ENCODE measurements at places on chromosomes 4 and X.

DNA sequence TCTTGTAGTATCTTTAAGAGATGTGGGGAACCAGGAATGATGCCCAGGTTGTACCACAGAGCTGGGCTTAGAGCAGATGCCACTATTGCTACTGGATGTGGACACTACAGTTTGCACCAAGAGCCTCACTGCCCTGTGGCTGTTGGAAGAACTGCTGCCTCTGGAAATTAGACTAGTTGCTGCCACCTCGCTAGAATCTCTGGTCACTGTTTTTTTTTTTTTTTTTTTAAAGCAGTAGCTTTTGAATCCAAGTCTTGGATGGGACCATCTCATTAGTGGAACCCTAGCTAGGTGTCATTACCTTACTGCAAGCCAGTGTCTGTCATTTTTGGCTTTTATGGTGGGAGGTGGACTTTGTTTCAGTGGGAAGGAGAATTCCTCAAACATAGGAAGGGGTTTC lies 105.5 kb downstream of the ARHGAP10 start:
- no peak for DNase-seq

DNA sequence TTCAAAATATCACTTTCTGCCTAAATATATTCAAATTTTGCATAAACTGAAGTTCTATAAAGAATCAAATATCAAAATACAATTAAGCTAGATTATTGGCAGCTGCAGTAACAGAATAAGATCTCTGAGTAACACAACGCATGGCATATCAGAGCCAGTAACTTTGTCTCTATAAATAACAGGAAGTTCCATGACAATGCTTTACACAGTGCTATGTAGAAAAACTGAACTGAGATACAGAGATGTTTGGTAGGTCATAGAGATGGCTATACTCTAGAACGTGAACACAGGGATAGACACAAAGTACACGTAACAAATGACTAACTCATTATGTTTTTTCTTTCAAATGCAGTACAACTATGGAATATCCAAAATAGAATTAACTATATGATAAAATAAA lies 18.2 kb downstream of the UBE2D3 start:
- DNase-seq, result no peak

- no peak for DNase-seq
Measured at GRCh38 chr4:55539658-55540057, 7.1 kb downstream of the CLOCK start.

- no peak for DNase-seq
Measured at GRCh38 chr4:7515390-7515902, 80.7 kb upstream of the PSAPL1 start.

DNA sequence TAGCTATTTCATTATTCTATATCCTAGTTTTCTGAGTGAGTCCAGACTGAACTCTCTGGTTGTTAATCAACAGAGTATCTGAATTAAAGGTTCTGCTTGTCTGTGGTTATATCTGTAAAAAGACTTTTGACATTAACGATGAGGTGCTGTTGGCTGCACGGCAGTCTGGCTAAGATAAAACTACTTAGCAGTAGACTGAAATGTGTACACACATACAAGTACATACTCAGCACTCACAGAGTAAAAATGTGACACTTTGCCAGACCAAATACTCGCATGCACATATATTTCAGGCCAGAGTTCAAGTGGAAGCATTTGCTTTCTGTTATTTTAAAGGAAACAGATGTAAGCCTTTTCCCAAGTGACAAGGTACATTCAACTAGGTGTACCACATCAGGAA lies 80.5 kb downstream of the PRDM5 start:
- DNase-seq, result no peak

- no peak for DNase-seq
Measured at GRCh38 chrX:41828826-41829225, 94.5 kb downstream of the CASK start.

- DNase-seq, result no peak
Measured at GRCh38 chr4:38615847-38616246, 48.2 kb upstream of the KLF3 start.

- DNase-seq, result no peak
Measured at GRCh38 chr4:1637580-1638271, 46.4 kb downstream of the FAM53A start.

DNA sequence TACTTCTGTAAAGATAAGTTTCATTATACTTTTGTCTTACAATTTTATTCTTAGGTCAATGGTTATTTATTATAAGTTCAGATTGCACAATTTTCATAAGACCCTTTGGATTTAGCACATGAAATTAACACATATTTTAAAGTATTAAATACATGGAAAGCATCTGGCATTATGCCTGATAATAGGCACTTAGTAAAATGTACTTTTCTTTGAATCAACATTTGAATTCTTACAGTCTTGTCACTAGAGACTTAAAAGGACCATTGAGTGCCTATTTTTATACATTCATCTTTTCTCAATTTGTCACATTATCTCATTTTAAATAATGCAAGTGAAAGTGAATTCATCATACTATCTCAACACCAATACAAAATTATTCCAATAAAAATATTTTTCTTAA lies 23.0 kb downstream of the NIPAL1 start:
- no peak for DNase-seq

GRCh38 chr4:105061136-105061696 lies 85.5 kb upstream of the TET2 start:
- no peak for DNase-seq

GRCh38 chrX:139224953-139225665 lies 305.4 kb upstream of the F9 start:
- no peak for DNase-seq

- DNase-seq, result no peak
Measured at GRCh38 chr4:155617296-155617695, 49.4 kb upstream of the GUCY1A1 start.

- DNase-seq, result no peak
Measured at GRCh38 chrX:51336584-51336983, 4.0 kb downstream of the NUDT10 start.

DNA sequence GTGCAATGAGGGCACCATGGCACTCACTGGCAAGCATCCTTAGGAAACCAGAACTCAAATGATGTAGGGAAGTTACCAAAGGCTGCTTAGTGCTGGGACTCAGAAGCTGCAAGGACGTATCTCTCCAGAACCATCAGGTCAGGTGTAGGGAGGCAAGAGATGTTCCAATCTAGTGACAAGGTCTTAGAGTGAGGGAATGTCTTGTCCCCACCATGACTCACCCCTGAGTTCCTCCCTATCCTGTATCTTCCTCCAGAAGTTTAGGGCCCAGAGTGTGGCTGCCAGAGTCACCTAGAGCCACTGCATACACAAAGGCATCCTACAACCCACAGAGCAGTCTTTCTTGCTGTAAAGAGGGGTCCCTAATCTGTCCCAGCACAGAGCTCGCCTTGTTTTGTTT lies 14.1 kb upstream of the IRAK1 start:
- no peak for DNase-seq

- no peak for DNase-seq
Measured at GRCh38 chr4:183541010-183541751, 36.3 kb downstream of the ING2 start.

DNA sequence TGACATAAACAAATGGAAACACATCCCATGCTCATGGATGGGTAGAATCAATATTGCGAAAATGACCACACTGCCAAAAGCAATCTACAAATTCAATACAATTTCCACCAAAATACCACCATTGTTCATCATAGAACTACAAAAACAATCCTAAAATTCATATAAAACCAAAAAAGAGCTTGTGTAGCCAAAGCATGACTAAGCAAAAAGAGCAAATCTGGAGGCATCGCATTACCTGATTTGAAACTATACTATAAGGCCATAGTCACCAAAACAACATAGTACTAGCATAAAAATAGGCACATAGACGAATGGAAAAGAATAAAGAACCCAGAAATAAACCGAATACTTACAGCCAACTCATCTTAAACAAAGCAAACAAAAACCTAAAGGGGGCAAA lies 342.8 kb upstream of the AGA start:
- no peak for DNase-seq

GRCh38 chr4:80446664-80447063 lies 111.1 kb downstream of the CFAP299 start:
- no peak for DNase-seq

DNA sequence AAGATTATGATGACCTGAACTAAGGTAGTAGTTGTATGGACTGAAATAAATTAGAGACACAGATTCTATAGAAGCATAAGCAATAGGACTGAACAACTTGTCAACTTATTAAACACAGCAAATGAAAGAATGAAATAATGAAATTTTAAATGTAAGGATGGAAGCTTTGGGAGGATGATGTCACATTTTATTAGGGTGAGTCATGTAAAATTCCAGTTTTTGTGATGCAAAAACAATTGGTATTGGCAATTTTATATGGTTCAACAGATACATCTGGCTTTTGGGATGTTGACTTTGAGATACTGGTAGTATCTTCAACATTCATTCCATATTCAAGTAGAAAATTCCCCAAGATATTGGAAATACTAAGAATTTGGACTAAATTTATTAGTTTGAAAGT lies 72.7 kb upstream of the IL15 start:
- no peak for DNase-seq

- DNase-seq, result no peak
Measured at GRCh38 chr4:159052315-159052714, 50.6 kb upstream of the RAPGEF2 start.

Data from T-helper 9 cell (primary cell).